ENCODE measurements at places on chromosomes 13 and 19. TPM values are rescaled to one million over a fixed set of nuclear protein-coding genes. Genes with fewer than 3 reads are reported as not detected.

Gene PRR19
- total RNA-seq, result 0.76 TPM

Gene NLRP5
- total RNA-seq, result not detected

Gene CCDC122
- 1.4 TPM for total RNA-seq

Gene BRME1
- 5.1 TPM for total RNA-seq

DNA sequence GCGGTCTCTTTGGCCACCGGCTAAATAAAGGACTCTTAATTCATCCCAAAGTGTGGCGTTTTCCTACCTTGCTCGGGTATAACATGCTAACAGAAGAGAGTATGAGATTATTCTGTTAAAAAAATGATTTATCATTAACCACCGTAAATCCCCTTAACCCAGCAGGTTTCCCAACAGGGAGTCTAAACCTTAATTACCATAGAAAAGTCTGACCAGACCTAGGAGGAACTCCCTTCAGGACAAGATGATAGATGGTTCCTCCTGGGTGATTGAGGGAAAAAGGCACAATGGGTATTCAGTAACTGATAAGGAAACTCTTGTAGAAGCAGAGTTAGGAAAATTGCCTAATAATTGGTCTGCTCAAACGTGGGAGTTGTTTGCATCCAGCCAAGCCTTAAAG lies 193.7 kb downstream of the ZNF737 start:
- DNase-seq, result no peak

DNA sequence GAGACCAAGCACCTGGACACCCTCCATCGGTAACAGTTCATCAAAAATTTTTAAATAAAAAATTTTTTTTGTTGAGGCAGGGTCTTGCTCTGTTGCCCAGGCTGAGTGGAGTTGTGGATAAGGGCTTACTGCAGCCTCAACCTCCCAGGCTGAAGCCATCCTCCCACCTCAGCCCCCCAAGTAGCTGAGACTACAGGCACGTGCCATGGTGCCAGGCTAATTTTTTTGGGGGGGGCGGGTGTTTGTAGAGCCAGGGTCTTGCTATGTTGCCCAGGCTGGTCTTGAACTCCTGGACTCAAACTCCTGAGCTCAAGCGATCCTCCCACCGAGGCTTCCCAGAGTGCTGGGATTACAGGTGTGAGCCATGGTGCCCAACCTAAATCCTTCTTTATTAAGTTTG lies 4.7 kb downstream of the LGALS7B start:
- no peak for DNase-seq

GRCh38 chr13:40558656-40559055 lies 107.8 kb downstream of the FOXO1 start:
- no peak for DNase-seq

- no peak for DNase-seq
Measured at GRCh38 chr19:33414667-33415605, 41.4 kb downstream of the CEBPG start.

DNA sequence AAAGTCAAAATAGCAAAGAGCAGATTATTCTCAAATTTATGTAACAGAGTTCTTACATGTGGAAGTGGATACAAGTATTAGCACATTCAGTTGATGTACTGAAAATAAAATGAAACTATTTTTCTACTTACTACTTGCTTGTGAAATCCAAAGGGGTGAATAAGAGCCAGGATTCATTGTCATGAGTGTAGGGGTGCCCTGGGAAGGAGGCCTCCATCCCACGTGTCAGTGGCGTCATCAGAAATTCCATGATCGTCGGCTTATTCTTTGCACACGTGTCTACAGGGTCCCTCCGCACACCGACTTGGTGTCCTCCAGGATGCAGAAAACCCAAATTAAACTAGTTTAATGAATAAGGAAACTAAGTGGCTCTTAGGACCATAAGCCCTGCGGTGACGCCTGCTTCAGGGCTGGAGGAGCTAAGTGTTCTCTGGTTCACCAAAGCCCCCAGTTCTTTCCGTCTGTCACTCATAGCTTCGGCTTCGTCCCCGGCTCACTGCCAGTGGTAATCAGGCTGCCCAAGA lies 55.5 kb downstream of the IRS2 start:
- DNase-seq, result no peak

- no peak for DNase-seq
Measured at GRCh38 chr19:48815870-48816501, 5.2 kb upstream of the BCAT2 start.

DNA sequence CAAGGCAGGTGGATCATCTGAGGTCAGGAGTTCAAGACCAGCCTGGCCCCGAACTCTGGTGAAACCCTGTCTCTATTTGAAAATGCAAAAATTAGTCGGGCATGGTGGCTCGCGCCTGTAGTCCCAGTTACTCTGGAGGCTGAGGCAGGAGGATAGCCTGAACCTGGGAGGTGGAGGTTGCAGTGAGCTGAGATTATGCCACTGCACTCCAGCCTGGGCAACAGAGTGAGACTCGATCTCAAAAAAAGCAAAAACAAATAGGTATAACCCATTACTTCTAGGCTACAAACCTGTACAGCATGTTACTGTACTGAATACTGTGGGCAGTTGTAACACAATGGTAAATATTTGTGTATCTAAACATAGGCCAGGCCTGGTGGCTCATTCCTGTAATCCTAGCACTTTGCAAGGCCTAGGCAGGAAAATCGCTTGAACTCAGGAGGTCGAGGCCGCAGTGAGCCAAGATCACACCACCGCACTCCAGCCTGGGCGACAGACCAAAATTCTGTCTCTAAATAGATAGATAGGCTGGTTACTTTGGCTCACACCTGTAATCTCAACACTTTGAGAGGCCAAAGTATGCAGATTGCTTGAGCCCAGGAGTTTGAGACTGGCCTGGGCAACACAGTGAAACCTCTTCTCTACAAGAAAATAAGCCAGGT lies 63.5 kb downstream of the MYO9B start:
- DNase-seq, result no peak

GRCh38 chr13:85675151-85675907 lies 123.9 kb downstream of the SLITRK6 start:
- DNase-seq, result no peak

DNA sequence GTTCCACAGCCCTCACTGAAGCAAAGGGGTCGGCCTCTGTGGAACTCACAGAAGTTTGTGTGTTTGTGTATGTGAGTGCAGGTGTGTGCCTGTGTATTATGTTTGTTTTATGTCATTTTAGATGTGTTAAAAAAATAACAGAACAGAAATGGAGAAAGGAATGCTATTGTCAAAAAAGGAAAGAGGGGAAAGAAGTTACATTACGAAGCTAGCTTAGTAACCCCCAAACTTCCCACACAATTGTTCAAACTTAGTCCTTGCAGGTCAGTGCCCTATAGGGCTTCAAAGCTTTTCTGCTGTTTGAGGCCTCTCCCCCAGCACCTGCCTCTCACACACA lies 1505.6 kb upstream of the SLC10A2 start:
- DNase-seq, result no peak

DNA sequence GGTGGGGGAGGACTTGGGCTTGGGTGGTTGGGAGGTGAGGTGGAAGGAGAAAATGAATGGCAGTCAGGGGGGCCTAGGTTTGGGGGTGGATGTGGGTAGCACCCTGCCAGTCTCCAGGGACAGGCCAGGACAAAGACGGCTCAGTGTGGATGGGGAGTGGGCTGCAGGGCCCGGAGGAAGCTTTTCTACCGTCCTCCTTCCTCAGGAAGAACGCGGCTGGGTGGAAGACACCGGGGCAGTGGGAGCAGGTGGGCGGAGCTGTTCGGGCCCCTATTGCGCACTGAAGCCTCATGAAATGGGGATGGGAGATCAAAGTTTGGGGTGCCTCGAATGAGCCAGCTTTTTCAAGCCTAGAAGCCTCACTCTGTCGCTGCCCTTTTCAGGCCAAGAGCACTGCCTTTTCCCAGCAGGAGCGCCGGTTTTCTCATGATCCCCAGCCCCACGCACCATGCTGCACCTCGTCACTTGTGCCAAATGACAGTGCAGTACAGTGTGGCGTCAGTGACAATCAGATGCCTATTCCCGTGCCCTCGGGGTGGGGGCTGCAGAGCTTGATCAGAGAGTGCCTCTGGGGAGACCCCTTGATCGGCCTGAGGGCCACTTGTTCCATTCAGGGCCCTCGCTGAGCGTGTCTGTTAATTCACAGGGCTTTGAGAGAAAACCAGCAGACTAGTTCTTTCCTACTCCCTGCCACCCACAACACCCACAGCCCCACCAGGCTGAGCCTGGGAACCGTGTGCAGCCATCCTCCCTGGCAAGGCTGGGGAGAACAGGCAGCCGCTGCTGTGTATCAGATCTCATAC lies 1.5 kb downstream of the CALM3 start:
- DNase-seq, result no peak
